ENCODE measurements at places on chromosomes 3 and 15.

DNA sequence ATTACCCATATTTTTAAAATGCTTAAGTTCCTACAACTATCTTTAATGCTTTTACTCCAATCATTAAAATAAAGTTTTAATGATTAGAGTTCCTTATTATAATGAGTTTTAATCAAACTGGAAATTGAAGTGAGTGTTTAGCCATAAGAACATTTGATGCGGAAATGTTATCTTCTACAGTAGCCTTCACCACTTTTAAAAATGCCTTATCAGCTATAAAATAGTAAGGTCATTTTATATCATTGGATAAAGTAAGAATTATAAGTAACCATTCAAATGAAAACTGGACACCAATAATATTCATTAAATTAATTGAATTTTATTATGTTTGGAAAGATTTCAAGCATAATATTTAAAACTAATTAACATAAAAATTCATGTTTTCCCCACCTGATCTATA, 825.0 kb upstream of the ROBO1 start:
- no peak for DNase-seq

- DNase-seq = peak; percentile 64
Measured at GRCh38 chr3:69948246-69948862, 51.2 kb upstream of the SAMMSON start.

DNA sequence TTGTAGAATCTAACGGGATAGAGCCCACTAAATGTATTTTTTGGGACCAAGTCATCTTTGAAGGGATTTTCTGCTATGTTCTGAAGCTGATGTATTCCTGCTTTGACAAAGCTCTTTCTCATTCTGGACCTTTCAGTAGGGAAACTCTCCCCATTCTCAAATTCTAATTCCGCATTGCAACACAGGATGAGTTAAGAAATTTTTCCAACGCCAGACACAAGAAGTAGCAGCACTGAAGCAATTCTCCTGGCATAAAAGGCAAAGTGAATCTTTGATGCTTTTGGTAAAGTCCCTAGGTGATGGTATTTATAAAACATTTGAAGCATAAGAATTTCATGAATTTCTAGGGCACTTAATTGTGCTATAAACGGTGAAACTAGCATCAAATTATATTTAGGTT, 76.8 kb downstream of the ZPLD1 start:
- no peak for DNase-seq

- DNase-seq = no peak
Measured at GRCh38 chr3:190269101-190269500, 53.1 kb downstream of the CLDN1 start.

DNA sequence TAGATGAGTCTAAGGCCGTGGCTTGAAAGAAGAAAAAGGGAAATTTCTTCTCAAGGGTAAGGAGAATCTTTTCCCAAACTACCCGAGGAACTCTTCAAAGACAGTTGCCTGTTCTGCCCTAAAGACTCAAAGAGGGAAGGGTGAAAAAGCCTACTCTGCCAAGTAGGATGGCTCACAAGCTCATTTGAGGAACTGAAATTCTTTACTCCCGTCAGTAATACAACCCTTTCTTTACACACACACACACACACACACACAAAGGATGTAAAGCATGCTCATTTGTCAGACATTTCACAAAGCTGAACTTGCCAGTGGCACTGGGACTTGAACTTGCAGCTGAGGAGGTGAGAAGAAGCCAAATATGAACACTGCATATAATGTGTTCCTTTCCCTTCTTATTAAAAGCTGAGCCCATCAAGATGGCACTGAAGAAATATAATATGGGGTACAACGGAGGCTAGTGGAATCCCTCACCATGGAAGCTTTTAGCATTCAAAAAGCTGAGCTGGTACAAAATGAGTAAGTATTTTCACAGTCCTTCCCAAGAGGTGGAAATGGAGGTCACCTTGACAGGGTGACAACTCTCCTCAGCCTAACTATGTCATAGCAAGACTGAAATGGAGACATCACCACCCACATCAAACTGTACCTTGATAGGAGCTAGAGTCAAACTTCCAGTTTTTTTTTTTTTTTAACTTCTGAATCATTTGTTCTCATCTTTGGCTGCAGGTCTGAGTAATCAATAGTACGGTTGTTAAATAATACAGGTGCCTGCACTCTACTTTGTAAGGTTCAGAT, 57.6 kb downstream of the TAFA4 start:
- DNase-seq = peak; percentile 3

- peak; percentile 78 for DNase-seq
Measured at GRCh38 chr3:149277331-149277813, 55.7 kb upstream of the CP start.

DNA sequence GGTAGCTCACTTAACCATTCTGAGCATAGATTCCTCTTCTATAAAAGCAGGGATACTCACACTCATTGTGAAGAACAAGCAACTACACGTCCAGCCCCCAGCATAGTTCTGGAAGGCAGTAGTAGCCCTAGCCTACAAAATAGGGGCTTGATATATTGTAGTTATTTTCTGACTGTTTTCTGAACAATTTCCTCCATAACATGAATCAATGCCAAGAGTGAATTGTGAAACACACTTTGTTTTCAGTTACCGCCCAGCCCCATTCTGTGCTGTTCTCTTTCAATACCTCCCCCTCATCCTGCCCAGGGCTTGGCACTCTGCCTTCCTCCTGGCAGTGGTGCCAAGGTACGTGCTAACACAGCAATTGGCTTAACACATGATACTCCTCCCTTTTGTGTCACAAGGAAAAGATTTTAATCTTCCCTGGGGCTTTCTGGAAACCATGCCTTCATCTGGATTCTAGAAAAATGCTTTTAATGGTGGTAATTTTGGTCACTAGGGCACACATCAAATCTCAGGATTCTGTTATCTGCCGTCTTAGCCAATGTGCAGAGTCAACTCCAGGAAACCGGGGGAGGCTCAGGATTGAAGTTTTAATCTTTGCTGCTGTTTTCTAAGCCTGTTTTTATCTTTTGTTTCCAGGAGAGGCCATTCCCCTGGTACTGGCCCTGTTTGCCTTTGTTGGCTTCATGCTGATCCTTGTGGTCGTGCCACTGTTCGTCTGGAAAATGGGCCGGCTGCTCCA, 37.2 kb downstream of the IL20RB start:
- no peak for DNase-seq

DNA sequence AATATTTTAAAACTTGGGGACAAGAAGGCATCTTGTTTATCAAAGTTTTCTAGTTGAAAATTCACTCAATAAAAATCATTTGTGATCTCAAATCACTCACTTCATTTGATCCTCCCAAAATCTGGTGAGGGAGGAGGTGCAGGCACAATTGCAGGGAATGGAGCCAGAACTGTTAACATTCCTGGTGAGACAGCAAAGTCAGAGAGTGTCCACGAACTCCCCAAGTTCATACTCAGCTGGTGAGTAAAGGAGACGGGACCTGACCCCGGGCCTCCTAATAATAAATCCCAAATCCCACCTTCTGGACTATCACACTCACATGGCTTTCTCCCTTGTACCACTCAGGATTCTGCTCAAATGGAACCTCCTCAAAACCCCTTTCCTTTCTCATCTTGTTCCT, 252.3 kb upstream of the LRTM1 start:
- no peak for DNase-seq

DNA sequence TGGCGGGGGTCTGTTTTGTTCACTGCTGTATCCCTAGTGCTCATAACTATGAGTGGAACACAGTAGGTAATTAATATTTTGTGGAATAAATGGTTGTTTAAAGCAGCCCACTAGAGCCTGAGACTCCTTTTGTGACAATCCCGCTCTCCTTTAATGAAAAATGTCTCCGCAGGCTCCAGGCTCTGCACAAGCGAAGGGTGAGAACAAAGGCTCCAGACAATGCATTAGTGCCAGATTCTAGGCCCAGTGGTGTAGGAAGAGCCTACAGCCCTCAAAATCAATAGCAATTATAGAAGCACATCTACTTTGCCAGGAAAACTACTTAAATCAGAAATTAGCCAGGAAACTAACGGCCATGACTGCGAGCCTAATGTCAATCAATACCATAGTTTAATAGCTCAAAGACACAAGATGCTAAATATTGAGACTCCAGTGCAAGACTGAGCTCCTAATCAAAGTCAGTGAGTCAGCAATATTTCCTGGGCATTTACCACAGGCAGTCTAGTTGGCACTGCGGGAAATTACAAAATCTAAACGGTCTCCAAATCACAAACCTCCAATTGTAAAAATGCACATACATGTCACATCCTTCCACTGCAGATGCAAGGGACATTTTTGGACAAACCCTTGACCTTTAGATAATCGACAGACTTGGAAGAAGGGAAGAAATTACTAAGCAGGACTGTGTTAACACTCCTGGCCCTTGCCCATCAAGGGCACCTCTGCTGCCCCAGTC, 2.3 kb downstream of the ANXA2 start:
- peak; percentile 6 for DNase-seq

- DNase-seq = no peak
Measured at GRCh38 chr3:169165196-169166158, 498.0 kb downstream of the MECOM start.

DNA sequence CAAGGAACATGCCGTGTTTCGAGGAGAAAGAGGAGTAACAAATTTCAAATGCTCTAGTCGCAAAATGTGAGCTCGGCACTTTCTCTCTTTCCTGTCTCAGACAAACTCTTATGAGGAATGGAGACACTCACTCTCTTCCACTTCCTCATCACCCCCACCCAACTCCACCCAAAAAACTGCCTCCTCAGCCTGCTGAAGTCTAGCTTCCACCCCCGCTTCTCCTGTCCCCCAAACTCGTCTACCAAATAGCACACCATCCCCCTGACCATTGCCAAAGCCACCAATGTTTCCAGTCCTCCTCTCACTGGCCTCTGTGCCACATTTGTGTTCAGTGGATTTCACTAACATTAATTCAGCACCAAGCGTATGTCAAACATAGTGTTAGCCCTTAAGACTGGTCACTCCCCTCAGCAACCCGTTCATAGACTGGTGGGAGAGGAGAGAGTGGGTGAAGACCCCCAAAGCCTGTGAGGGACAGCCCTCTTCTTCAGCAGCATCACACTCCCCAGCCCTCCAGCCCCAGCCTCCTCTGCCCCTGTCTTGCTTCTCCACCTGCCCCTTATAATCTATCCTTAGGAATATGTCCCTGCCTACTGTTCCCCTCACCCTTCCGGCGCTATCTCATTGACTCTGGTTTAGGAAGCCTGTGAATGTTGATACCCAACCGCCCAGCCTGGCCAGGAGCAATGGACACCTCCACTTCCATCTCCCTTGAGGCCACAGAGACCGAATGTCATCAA, 77.3 kb downstream of the FAM174B start:
- no peak for DNase-seq

DNA sequence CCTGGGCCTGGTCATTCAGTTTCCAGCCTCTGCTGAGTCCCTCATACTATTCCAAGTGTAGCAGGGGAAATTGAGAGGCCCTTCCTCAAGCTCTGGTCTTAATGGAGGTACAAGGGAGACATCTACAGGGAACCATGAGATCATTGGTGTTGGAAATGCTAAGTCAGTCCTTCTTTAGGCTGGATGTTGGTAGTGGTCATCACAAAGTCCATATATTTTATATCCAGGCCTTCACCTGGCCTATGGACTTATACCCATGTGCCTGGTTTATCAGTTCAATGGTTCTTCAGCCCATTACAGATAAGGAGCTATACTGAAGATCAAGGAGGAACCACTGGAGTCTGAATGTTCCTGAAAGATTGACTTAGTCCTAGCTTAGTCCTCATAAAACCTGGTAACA, 135.0 kb downstream of the STAG1 start:
- no peak for DNase-seq

GRCh38 chr15:81491414-81492096, 117.5 kb upstream of the TMC3 start:
- no peak for DNase-seq

- DNase-seq = peak; percentile 61
Measured at GRCh38 chr15:44137750-44138149, 57.3 kb downstream of the FRMD5 start.

DNA sequence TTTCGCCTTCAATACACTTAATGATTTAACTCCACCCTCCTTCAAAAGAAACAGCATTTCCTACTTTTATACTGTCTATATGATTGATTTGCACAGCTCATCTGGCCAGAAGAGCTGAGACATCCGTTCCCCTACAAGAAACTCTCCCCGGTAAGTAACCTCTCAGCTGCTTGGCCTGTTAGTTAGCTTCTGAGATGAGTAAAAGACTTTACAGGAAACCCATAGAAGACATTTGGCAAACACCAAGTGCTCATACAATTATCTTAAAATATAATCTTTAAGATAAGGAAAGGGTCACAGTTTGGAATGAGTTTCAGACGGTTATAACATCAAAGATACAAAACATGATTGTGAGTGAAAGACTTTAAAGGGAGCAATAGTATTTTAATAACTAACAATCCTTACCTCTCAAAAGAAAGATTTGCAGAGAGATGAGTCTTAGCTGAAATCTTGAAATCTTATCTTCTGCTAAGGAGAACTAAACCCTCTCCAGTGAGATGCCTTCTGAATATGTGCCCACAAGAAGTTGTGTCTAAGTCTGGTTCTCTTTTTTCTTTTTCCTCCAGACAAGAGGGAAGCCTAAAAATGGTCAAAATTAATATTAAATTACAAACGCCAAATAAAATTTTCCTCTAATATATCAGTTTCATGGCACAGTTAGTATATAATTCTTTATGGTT, at the start of gene CCR5:
CCR5 (plus strand) TSS at position 108 of the 680 bp plus-strand sequence. CDS start 1,957 bp downstream, outside the sequence.
- DNase-seq = peak; percentile 61

DNA sequence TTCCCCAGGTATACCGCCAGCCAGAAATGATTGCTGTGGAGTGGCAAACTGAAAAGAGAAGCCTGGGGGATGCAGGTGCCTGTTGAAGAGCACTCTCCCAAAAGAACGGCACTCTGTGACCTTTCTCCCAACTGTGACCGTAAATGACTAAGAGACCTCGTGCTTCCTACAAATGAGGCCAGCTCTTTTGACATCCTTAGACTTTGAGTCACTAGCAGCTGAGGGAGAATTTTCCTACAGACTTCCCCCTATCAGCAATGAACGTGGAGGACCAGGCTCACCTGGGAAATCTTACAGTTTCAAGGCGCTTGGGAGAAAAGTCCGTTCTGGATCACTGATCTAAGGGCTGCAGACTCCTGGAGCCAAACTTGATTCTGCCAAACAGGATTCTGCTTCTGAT, 8.6 kb downstream of the AQP9 start:
- DNase-seq = peak; percentile 42

DNA sequence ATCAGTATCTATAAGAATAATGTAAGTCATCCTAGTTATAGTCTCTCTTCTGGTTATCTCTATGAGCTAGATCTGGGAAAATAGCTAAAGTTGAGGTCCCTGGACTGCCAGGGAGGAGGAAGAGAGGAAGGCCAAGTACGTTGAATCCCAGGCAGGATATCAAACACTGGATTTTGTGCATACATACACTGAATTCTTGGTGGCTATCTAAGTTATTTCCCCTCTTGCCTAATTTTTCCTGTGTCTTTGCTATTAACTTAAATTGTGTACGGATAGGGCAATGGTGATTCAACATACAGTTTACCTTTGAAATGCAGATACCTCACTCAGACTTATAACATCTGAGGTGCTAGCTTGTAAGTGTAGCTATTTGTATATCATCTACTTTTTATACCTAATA, 27.2 kb downstream of the FBXO22 start:
- DNase-seq = no peak

GRCh38 chr15:78909160-78909695, 35.6 kb downstream of the CTSH start:
- no peak for DNase-seq

GRCh38 chr3:25707268-25707926, 42.7 kb upstream of the TOP2B start:
- no peak for DNase-seq

GRCh38 chr3:186413615-186414415, 51.8 kb upstream of the DGKG start:
- DNase-seq = peak; percentile 48

GRCh38 chr3:9205345-9206143, 43.9 kb downstream of the SRGAP3 start:
- no peak for DNase-seq
